HuH-7.5 (cell line): ENCODE measurements at places on chromosomes 5 and 9.
A peak's percentile ranks its signal among the peaks of the same experiment; 100 is the strongest.

DNA sequence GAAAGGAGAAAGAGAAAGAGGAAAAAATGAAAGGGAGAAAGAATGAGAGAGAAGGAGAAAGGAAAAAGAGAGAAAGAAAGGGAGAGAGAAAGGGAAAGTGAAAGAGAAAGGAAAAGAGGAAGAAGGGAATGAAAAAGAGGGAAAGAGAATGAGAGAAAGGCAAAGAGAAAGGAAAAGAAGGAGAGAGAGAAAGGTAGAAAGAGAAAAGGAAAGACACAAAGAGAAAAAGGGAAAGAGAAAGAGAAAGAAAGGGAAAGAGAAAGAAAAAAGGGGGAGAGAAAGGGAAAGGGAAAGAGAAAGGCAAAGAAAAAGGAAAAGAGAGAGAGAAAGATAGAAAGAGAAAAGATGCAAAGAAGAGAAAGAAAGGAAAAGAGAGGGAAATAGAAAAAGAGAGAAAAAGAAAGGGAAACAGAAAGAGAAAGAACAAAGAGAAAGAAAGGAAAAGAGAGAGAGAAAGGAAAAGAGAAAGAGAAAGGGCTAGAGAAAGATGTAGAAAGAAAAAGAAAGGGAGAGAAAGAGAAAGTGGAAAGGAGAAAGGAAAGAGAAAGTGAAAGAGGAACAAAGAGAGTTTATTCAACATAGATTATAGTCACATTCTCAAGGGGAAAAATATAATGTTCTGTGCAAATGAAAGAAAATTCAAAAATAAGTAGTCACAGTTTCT, 165.2 kb downstream of the TMEM38B start:
- DNase-seq = no peak

- DNase-seq = no peak
Observed at GRCh38 chr5:140205952-140206351, 31.0 kb downstream of the CYSTM1 start.

DNA sequence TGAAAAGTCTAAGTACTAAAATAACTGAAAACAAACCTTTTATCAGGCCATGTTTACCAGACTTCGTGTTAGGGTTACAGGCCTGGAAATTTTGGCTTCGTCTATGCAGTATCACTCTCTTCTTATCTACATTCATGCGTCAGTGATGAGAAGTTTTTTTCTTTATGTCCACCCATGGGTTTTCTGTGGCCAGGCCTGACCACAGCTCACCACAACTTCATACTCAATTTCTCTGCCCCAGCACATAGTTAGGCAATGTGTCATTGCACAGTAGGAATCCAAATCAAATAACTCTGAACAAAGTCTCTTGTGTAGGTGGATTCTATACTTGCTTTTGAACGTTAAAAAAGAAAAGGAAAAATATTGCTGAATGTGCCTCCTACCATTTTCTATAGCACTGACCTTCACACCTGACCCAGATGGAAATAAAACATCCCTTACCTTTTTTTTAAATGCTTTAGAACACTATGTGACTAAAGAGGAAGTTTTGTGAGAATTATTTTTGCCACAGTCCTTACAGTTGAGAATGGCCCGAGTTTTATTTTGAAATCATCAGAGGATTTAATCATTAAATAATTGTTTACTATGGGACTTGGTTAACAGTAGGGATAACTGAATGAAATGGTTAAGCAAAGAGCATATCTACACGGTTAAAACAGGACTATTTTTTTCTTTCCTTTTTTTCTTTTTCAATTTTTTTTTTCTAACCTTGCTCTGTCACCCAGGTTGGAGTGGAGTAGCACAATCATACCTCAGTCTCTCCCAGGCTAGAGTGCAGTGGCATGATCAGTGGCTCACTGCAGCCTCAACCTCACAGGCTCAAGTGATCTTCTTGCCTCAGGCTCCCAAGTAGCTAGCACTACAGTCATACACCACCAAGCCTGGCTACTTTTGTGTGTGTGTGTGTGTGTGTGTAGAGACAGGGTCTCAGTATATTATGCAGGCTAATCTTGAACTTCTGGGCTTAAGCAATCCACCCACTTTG, 1247.0 kb upstream of the ACO1 start:
- no peak for DNase-seq

DNA sequence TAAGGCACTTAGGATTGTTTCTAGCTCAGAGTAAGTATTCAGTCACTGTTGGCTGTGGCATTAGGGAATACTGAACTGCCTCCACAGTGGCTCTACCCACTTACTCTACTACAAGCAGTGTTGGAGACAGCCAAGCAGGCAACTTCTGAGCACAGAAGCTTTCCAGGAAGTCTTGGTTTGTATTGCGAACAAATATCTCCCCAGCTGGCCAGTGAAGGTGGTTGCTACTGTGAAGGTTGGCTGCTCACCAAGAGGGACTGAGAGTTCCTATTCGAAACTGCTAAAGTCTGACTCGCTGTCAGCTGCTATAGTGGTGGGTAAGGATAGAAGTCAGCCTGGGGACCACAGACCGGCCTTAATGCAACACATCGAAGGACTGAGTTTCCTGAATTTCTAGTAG, 319.1 kb downstream of the KIF4B start:
- no peak for DNase-seq

GRCh38 chr5:174431504-174431903, 292.9 kb upstream of the MSX2 start:
- no peak for DNase-seq

DNA sequence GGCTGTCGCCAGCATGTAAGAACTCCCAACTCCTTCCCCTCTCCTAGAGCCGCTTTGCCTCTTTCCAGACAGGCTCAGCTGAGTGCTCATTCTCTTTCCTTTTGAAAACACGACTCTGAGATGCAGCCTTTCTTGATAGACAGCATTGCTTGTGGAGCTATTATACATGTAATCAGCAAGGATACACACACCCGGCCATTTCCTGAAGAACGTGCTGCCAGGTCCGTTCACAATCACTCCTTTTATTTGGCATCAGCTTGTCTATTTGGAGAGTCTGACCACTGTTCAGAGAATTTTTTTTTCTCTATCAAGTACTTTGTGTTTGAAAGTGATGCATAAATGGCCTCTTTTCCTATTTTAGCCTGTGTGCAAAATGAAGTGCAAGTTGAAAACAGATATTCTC, 328.7 kb downstream of the MARCHF11 start:
- DNase-seq = no peak

GRCh38 chr9:109117856-109118807, 1.6 kb downstream of the TMEM245 start:
- DNase-seq = peak; percentile 37

DNA sequence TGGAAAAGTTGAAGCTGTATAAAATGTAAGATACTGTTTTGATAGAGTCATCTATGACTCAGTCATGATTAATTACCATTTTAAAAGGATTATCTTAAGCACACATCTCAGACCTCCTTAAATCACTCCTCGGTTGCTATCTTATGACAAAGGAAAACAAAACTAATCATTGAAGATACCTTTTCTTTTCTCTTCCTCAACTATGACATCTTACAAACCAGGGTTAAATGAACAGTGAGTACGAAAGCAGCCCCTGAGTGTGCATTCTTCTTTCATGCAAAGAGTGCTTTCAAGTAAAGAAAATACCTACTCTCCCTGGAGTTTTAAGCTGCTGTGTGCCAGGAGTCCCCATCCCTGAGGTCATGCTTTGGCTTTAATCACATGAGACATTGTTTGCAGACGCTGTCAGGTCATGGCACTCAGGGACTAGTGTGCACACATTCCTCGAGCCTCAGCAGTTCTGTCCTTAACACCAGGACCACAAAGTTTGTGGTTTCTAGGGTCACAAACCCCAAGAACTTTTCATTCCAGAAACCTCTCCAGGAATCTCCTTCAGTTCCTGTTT, 86.7 kb upstream of the ICE1 start:
- no peak for DNase-seq

GRCh38 chr5:139079991-139080610, 118.1 kb downstream of the SIL1 start:
- DNase-seq = no peak

GRCh38 chr9:88651682-88652633, 117.0 kb downstream of the NXNL2 start:
- no peak for DNase-seq

DNA sequence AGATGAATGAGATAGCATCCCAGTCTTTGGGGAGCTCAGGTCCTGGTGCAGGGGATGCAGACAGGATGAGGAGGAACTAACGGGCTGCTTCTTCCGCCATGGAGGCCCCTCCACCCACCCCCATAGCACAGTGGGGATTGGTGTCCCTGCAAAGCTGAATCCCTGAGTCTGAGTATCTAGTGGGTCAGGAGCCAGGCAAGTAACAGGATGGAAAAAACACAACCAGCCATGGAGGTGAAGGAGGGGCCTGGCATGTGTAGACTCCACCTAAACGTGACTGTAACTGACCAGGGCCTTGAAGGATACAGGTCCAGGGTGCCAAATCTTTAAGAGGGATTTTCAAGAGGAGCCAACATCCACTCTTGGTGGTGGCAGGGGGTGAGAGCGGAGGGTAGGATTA, 327.8 kb upstream of the MSX2 start:
- no peak for DNase-seq

GRCh38 chr5:1031306-1031959, 22.8 kb downstream of the NKD2 start:
- DNase-seq = no peak

DNA sequence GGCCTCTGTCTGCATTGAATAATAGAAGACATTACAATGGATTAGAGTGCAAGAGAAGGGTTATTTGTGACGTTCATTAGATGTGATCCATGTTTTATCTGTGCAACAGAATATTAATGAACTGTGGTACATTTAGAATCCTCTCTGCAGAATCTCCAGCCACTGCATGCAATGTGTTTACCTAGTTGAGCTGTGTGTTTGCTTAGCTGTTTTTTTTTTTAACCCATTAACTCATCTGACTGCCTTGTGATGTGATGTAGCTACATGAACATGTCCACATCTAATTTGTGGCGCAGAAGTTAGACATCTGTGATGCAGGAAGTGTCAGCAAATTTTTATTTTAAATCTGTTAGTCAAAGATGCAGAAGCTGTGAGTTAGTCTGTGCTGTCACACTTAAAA, 236.9 kb downstream of the CD180 start:
- no peak for DNase-seq

GRCh38 chr5:77882670-77883257, 106.6 kb upstream of the TBCA start:
- DNase-seq = no peak
